WTC11 (cell line): ENCODE measurements at places on chromosomes 2 and 18.

- DNase-seq, result no peak
These were observed 353.2 kb upstream of the CWC22 start for GRCh38 chr2:180360283-180360618.

- DNase-seq, result no peak
These were observed 127.6 kb upstream of the ITGA6 start for GRCh38 chr2:172299741-172300140.

DNA sequence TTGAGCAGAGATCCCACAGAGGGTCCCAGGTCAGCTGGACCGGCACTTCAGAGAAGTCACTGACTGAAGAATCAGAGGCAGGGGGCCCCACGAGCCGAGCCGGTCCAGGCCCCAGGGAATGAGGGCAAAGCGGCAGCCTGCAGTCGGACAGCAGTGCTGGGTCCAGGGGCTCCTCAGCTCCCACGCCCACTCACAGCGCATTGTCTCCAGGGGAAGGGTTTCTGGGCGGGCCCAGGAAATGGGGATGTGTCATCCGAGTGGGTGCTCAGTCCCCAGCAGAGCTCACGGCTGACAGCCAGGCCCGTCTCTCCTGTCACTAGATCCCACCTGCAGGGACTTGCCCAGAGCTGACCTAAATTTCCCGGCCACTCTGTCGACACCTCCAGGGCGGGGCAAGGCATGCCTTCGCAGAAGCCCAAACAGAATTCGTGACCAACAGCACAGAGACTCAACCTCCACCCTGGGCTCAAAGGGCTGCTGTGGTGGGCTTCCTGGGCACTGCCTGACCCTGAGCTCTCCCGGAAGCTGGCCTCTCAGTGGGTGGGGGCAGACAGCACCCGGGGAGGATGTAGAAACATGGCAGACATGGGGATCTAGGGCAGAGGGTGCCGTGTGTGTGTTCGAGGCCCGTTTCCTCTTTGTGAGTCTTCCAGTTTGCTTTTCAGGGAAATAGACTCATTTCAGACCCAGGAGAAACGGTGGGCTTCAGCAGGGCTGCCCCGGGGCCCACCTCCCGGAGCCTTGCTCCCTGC lies 42.1 kb upstream of the TAF1B start:
- no peak for DNase-seq

DNA sequence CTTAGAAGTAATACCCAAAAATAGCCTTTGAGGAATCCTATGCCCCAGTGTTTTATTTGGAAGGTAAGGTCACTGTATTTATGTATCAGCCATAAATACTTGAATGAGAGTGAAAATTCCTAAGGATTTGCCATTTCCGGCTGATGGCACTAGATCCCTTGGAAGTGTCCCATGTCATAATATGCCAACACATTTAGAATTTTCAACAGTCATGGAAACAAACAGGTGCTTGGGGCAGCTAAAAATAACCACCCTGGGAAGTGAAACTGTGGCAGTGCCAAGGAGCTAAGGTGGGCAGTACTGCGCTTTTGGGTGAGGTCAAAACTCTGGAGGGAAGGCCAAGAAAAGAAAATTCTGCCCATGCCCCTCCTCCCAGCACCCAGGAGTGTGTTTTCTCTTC lies 80.2 kb downstream of the TCF7L1 start:
- DNase-seq, result no peak

GRCh38 chr2:233131936-233132720 lies 72.0 kb downstream of the INPP5D start:
- no peak for DNase-seq

DNA sequence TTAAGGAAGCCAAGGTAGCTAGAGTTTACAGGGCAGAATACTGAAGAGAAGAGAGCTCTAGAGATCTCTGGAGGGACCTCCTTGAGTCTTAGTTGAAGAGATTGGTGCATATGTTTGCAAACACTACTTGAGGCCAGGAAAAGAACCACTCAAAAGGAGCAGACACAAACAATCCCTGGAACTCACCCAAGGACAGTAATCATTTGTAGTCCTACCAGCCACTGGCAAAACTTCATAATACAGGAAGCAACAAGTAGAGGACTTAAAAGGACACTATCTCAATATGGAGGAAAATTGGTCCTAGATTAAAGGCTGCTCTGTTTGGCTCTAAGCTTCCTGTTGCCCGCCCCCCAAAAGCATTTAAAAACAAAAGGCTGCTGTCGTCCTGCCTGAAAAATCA lies 46.9 kb upstream of the UBXN4 start:
- DNase-seq, result no peak

DNA sequence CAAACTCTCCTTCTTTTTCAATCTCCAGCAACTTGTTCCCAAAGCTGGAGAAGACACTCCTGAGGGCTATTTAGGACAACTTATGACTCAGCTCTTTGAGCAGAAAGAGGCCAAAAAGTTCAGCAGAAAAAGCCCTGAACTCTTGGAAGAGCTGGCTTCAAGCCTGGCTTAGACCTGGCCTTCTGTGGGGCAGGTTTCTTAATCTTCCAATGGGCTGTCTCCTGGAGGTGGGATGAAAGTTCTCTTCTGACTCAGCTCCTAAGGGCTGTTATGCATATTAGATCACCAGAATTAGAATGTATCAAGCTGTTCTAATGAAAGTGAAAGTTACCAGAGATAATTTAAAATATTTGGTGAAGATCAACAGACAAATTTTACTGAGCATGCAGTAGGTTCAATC lies 129.4 kb downstream of the RAD51AP2 start:
- DNase-seq, result no peak

DNA sequence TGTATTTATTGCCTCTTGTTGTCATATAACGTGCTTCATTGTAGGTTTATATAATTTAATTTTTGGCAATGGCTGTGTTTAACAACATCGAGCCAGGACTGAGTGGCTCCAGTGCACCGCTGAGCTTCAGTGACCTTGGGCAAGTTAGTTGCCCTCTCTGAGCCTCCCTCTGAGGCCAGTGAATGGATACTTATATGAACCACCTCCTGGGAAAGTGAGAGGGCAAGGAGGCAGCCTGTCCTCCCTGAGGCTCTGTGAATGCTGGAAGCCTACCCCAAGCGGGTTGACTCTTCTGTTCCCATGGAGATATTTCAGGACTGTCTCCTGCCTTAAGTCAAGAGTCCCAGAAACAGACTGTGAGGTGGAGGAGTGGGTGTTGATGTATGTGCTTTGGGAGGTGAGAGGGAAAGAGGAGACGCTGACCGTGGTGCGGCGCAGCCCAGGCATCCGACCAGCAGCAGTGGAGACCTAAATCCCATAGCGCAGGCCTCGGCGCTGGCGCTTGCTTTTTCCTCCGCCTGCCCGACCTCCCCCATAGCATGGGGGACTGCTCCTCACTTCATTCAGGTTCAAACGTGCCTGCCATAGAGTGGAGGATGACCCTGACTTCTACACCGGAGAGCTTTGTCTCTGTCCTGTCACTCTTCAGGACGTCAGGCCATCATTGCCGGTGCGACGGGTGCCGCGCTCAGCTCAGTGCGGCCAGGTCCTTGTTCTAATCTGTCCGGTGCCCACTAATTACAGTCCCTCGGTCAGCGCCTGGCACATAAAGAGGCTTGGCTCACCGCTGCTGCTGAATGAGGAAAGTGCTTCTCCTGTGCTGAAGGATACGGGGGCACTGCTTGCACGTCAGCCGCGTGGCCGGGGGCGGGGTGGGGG lies 167.3 kb upstream of the HS6ST1 start:
- DNase-seq, result no peak

DNA sequence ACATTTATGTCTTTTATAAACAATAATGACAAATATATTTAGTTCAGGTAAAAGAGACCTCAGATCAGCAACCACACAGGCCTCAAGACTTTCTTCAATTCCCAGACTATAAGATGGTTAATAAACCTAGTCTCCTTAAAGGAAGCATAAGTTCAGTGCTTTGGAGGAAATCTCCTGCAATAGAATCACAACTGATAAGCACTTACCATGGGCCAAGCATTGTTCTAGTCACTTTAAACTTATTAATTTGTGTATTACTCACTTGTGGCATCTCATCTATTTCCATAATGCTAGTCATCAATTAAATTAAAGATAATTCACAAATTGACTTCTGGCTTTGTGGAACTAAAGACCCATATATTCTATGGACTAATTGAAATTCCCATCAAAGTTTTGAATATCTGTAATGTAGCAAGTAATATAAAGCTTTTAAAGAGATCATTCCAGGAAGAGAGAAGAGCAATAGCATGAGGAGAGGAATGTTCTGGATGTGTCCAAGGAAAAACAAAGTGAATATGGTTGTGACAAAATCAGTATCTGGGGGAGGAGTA lies 42.2 kb downstream of the COL3A1 start:
- DNase-seq, result no peak

DNA sequence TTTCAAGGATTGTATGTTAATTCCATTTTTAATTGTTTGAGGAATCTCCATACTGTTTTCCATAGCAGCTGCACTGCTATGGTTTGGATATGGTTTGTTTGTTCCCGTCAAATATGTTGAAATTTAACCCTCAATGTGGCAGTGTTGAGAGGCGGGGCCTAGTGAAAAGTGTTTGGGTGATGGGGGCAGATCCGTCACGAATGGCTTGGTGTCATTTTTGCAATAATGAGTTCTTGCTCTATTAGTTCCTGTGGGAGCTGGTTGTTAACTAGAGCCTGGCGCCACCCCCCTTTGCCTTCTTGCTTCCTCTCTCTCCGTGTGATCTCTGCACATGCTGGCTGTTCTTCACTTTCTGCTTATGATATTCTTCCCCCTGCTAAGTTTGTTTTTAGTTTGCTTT lies 71.4 kb upstream of the LDLRAD4 start:
- DNase-seq, result no peak

GRCh38 chr18:46345181-46345465 lies 240.9 kb downstream of the HAUS1 start:
- no peak for DNase-seq

GRCh38 chr18:62944454-62944853 lies 229.1 kb downstream of the PHLPP1 start:
- no peak for DNase-seq

- DNase-seq, result no peak
These were observed 4.4 kb downstream of the MBOAT2 start for GRCh38 chr2:8999102-8999446.

DNA sequence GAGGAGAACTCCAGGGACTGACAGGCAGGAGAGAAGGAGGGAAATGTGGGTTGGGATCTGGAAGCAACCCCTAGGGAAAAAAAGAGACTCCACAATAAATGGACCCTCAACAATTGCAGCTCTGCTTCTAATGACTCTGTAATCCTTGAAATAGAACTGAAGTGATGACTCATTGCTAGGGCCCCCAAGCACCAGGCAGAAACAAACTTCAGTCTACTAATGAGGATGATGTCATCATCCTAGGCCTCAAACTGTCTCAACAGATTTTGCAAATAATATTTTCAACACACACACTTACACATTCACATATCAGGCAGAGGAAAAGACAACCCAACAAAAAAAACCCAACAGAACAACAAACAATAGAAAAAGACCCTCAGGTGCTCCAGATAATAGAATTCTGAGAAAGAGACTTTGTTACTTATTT lies 143.3 kb downstream of the HDAC4 start:
- DNase-seq, result no peak

DNA sequence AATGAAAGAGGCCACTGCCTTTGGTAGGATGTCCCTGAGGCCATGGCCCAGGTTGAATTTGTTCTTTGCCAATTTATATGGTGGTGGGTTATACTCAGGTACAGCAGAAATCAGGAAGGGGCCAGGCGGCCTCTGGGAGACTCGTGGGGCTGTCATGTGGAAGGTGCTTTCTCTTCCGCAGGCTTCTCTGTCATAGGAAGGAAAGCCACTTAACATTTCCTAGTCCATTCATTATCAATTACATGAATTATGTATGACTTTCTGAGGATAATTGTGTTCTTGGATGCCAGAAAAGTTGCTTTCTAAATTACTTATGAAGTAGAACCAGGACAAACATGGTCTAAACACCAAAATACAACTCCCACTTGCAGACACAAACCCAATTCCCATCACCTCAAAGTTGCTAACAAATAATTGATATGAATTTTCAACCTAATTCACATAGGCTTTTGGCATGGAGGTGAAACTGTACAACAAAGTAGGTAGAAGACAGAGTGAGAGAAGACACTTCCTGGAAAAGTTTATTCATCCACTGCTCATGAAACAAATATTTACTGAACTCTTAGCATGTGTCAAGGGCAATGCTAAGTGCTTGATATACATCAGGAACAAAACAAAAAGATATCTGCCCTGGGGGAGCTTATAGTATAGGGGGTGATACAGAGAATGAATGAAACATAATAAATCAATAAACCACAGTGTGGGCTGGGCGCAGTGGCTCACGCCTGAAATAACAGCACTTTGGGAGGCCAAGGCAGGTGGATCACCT lies 50.5 kb upstream of the CHMP1B start:
- DNase-seq, result no peak

DNA sequence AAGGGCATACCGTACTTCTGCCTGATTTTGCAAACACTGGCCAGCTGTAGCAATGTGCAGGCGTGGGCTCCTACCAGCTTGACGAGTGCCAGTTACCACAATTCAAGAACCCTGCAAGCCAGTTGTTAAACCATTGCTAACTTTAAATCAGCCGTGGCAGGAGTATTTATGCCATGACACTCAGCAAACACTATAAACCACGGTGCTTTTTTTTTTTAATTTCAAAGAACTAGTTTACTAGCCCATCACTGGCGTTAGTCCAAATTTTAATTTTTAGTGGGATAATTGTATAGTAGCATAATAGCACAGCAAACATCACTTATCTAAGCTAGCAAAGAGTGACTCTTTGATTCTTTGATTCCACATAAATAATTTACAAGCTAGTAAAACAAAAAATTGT lies 111.1 kb downstream of the COL4A4 start:
- DNase-seq, result no peak

GRCh38 chr2:18209934-18210639 lies 331.6 kb downstream of the KCNS3 start:
- DNase-seq, result no peak

DNA sequence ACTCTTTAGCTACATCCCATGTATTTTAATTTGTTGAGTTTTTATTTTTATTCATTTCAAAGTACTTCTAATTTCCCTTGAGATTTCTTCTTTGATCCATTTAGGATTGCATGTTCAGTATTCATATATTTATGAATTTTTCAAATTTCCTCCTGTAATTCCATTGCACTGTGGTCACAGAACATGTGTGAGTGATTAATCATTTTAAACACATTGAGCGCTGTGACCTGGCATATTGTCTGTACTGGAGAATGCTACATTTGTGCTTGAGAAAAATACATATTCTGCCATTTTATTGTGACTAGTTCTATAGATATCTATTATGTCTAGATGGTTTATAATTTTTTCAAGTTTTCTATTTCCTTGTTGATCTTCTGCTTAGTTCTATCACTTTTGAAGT lies 353.7 kb downstream of the RAD51AP2 start:
- DNase-seq, result no peak

- DNase-seq, result no peak
These were observed 51.7 kb downstream of the TMEM163 start for GRCh38 chr2:134667081-134667480.

DNA sequence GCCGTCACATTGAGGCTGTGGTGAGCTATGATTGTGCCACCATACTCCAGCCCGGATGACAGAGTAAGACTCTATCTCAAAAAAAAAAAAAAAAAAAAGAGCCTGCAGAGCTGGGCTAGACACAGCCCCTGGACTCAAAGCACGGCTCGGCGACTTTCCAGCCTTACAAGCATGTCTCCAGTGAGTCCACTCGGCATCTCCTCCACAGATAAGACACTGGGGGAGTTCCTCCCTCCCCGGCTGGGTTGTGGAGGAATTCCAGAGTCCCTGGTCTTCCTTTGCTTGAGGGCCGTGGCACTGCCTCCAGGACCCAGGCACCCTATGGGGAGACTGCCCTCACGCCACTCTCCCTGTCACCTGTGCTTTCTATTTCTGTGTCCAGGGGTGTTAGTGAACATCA lies 30.9 kb upstream of the RPL31 start:
- no peak for DNase-seq

GRCh38 chr18:79496978-79497637 lies 101.4 kb downstream of the NFATC1 start:
- DNase-seq, result no peak
